ENCODE measurements at places on chromosomes 1 and 21. TPM values are rescaled to one million over a fixed set of nuclear protein-coding genes. Genes with fewer than 3 reads are reported as not detected.

- no peak for DNase-seq
Observed at GRCh38 chr1:163063610-163064009, 5.6 kb upstream of the RGS4 start.

DNA sequence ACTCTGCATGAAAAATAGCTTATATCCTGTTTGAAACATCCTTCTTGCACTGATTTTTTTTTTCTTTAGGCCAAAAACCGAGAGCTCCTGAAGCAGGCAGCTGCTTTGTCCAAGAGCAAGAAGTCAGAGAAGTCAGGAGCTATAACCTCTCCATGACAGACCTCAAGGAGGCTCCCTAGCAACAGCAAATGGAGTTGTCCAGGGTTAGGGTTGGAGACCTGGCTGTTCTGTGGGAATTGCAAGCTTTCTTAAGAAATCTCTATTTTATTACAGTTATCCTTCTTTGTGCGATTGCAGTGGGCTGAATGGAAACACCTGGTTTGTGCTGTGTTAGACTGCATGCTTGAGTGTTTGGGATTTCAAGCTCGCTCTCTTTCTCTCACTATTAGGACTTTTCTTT, 12.6 kb upstream of the STX12 start:
- no peak for DNase-seq

DNA sequence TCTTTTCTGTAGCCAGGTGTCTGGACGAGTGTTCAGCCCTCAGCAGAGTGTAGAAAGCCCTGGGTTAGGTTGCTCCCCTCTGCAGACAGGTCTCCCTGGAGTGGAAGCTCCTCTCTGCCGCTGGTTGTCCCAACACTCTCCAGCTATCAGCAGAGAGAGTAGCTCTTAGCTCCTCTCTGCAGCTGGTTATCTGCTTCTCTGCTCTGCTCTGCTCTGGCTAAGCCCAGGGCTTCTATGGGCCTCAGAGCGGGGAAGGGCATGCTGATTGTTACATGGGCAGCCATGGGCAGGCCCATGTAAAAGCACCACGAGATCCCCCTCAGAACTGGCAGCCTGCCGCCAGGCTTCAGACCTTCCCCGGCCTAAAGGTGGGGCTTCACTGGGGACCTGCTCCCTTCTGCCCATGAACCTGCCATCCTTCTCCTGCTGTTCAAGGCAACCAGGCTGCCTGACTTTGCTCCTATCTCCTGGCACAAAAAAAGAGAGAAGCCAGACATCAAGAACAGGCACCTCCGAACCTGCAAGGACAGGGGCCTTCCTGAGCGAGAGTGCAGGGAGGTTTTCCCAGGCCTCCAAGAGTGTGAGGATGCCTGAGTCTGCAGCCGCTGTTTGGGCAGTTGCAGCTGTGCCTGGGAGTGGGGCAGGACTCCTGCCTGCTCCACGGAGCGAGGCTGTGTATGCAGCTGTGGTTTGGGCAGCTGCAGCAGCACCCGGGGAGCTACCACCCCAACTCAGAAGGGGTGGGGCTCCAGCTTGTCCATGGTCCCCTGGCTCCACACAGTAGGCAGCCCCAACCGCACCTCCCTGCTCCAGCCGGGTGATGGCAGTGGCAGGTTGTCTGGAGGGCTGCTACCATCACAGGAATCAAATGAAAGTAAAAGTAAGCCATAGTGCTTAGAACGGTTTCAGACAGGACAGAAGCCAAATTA, 973.7 kb downstream of the LTN1 start:
- DNase-seq, result no peak

DNA sequence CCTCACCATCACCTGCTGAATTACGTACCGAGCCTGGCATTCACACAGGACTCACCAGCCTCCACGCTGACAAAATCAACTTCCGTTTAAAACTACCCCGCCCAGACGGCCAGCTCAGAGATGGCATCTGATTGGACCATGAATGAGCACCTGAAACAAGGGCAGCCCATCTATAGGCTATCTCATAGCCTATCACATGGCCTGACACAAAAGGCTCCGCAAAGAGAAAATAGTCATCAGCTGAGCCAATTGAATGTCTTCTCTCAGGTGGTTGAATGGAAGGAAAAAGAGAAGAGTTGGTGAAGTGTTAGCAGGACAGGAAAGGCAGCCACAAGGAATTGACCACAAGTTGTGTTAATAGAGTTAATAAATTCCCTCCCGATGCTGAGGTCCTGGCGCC, 50.6 kb upstream of the ZC3H12A start:
- DNase-seq, result no peak

DNA sequence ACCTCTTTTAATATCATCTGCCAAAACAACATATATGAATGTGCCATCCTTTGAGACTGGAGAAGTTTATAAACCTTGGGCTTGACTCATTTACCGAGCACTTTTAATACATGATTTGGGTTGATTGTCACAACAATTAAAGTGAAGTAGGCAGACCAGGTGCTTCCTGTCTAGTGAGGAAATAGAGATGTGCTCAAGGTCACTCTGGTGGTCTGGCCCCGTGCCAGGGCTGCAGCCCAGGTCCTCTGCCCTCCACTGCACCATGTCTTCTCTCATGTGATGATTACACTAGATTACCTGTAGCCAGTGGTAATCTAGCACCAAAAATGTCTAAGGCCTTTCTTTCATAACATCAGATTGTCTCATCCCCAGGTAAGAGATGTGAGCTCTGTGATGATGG, 61.8 kb upstream of the LAMC2 start:
- DNase-seq, result no peak

DNA sequence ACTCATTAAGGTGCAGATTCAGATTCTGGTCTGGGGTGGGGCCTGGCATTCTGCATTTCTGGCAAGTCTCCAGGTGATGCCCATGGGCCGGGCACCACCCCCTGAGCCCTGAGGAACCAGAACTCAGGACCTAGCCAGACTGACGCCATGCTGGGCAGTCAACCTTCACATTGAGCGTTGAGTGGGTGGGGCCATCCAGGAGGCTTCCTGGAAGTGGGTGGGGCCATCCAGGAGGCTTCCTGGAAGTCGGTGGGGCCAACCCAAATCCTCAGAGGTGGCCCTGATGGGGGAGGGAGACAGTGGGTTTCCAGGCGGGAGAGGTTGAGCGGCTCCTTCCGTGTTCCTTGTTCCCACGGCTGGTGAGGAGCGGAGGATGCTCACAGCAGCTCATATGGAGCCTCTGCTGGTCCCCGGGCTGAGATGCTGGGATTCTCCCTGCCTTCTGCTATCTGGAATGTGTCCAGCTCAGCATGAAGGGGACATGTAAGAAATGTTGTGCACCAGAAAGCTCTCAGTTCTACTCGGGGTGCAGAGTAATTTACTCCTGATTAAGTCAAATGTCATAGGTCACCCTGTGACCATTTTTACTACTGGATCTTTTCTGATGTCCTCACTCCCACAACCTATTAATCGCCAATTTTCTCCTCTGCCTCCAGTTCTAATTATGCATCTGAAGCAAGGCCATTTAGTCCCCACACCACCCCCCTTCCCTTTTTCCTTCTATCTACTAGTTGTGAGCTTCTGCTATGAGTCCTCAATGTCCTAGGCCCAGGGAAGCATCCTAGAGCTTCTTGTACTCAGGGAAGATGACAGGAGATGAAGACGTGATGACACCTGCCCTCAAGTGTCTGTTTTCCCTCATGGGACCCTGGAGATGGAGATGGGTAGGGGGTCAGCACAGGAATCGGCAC, 435.4 kb downstream of the PTPRU start:
- DNase-seq, result no peak

DNA sequence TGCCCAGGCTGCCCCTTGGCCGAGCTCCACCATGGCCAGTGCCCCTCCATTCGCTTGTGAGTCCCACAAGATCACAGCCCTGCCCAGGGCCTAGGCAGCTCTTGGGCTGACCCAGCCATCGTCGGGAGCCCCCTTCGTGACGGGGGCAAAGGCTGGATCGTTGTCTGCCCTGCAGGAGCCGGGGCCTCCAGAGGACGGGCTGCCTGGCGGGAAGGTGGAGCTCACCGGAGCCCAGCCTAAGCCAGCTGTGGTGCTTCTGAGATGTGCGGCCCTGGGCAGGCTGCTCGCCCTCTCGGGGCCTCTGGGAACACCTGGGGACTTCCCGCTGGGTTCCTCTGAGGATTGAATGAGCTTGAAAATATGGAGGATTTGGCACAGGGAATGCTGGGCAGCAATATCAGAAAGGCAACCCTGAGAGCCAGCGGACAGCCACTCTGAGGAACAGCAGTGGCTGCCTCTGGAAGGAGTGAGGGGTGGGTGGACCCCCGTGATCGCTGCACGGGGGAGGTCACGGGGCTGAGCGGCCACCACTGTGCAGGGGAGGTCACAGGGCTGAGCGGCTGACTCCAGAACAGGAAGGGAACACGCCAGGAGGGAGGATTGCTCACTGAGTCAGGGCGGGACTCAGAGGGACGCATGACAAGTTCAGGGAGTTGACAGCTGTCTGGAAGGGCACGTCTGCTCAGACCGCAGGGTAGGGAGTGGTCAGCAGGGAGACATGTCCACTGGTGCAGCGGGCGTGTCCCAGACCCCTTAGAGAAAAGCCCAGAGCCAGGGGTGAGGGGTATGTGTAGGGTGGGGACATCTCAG, 19.3 kb downstream of the TP73 start:
- DNase-seq, result no peak

GRCh38 chr1:110200666-110201065, 9.4 kb upstream of the KCNC4 start:
- no peak for DNase-seq

GRCh38 chr1:112803906-112804762, 89.0 kb upstream of the PPM1J start:
- DNase-seq, result no peak

DNA sequence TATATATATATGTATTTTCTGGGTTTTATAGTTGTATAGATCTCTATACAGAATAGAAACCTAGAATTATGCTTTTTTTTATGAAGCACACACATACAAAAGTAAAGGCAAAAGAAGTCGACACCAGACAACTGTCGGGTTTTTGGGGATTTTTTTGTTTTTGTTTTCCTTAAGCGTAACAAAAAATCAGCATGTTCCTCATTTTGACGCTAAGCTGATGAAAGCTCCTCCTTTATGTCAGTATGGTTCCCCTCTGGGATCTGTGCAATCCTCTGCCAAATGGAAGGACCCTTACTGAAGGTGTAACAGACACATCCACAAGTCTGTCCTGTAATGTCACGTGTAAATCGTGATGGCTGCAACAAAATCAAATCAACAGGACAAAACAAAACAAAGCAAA, 226.2 kb downstream of the RHOU start:
- no peak for DNase-seq

DNA sequence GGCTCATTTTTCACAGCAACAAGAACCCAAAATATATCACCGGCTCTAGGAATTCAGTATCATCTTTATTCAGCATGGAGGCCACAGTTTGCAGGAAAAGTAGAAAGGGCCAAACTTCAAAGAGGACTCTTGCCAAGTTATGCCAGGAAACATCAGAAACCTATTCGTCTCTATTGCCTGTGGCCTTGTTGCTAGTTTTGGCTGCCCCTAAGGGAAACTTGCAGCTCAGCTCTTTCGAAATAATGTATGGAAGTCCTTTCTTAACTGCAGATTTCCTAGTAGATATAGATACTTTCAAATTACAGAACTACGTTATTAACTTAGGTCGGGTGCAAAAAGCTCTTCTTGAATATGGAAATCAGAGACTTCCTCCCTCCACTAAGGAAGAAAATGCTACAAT, 4.2 kb upstream of the NENF start:
- no peak for DNase-seq

DNA sequence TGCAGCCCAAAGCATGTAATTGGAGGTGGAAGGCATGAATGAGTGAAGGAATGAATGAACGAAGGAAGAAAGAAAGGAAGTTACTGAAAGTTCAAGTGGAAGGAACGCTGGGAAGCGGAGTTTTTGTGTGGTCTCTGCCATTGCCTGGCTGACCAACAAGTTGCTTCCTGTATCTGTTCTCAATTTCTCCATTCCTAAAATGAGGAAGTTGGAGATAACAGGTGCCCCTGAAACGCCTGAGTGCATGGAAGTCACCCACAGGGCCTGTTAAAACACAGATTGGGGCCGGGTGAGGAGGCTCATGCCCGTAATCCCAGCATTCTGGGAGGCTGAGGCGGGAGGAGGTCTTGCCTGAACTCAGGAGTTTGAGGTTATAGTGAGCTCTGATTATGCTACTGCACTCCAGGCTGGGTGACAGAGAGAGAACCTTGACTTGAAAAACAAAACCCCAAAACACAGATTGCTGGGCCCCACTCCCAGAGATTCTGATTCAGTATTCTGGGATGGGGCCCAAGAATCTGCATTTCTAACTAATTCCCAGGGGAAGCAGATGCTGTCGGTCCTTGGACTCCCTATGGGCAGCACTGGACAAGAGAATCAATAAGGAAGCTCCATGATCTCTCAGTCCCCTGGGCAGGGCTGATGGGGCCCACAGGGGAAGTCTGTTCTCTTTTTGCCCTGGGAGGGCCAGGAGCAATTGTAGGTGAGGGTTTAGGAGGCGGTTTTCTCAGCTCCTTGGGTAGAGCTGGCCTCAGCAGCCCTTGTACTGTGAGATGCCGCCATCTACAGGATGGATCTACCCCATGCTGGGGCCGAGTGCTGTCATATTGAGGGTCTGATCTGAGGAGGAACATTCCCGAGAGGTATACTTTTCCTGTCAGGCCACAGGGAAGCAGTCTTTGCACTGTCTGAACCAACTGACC, 3.3 kb upstream of the CNR2 start:
- no peak for DNase-seq

- no peak for DNase-seq
Observed at GRCh38 chr1:161051219-161051618, 5.4 kb upstream of the USF1 start.

DNA sequence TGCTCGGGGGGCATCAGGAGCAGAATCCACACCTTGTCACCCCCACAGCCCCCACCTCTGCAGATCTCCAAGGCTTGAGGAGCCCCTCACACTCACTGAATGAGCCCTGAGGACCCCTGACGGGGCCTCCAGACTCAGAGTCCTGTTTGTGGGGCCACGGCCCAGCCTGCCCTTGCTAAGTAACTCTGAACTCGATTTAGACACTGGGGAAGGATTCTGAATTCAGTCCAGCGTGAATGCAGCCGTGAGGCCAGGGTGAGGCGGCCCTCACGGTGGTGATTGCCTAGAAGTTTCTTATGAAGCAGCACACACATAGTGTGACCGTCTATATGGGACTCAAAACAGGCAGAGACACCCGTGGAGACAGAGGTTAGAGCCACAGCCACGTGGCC, 58.9 kb upstream of the ADARB1 start:
- DNase-seq, result no peak

- no peak for DNase-seq
Observed at GRCh38 chr1:79638382-79638781, 631.9 kb upstream of the ADGRL4 start.

DNA sequence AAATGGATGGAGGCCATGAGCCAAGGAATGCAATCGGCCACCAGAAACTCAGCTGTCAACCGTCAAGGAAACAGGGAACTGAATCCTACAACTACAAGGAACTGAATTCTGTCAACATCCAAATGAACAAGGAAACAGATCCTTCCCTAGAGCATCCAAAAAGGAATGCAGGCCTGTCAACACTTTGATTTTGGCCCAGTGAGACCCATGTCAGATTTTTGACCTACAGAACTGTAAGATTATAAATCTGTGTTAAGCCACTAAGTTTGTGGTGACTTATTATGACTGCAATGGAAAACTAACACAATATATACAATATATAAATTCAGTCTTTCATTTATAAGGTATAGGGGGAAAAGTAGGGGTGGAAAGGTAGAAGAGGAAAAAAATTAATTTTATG, 55.3 kb downstream of the SHCBP1L start:
- DNase-seq, result no peak

SH2D1B gene
- total RNA-seq, result 0.57 TPM

SEC16B gene
- total RNA-seq, result 0.61 TPM

SH2D2A gene
- 0.32 TPM for total RNA-seq

NHLH2 gene
- total RNA-seq, result 2.5 TPM

NAV1 gene
- total RNA-seq, result 25.5 TPM

DMBX1 gene
- total RNA-seq, result not detected

GJA9 gene
- total RNA-seq, result not detected

PPFIA4 gene
- 1.4 TPM for total RNA-seq

KIF21B gene
- 1.3 TPM for total RNA-seq

C1orf185 gene
- not detected for total RNA-seq

NHLH1 gene
- not detected for total RNA-seq

Measured in esophagus squamous epithelium (tissue), 5 donors.